ENCODE measurements at places on chromosomes 11 and 22.

GRCh38 chr11:72730243-72730642 lies 22.0 kb downstream of the ARAP1 start:
- DNase-seq = no peak

DNA sequence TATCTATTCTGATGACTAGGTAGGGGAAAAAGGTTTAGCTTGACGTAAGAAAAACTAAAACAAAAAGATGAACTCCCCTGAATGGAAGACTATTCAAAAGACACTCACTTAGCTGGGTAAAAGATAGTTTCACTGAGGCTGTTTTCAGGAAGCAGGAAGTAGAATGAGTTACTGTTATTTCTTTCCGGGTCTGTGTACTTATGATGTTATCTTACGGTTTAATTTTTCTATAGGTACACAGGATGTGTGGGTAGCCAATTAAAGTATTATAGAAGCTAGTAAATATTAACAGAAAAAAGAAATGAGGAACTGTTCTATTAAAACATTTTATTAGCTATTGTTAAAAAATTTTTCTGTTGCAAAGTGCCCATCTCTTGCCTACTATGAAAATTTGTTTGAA lies 45.8 kb upstream of the MMP7 start:
- no peak for DNase-seq

GRCh38 chr11:31375879-31376278 lies 6.2 kb downstream of the DNAJC24 start:
- DNase-seq = no peak

GRCh38 chr11:88405853-88406252 lies 68.3 kb upstream of the CTSC start:
- no peak for DNase-seq

DNA sequence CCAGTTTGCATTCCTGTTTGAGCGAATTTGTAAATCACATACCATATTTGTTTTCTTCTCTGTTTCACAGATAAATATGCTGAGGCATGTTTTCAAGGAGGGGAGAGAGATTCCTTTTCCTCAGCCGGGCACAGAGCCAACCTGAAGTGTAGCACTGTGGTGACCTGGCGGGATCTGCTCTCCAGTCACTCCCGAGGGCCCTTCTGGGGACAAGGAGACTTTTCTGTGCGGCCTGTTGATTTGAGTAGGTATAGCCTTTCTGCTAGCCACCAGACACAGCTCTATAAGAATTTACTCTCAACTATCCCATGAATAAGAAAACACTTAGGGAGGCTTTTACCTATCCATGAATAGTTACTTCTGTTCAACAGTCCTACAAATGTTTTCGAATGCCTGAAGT lies 63.5 kb upstream of the FDX1 start:
- no peak for DNase-seq

- DNase-seq = no peak
Measured at GRCh38 chr11:86219311-86220193, 25.0 kb upstream of the EED start.

DNA sequence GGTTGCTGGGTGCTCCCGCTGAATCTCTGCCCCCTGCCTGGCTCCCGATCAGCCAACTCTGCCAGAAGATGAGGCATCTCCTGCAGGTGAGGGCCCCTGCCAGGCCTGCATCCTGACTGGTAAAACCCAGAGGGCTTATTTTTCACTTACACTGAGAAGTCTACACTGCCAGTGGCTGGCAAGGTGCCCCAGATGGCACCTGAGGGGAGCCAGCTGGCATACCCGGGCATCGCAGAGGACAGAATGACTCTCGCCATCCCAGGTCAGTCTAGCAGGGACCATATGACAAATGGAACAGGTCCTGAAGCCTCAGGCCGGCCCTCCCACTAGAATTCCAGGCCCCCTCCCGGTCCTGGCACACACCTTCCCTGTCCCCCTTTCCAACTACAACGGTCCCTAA lies 30.9 kb downstream of the MACROD1 start:
- DNase-seq = no peak
